ENCODE measurements at places on chromosomes 2 and 18.
A peak's percentile ranks its signal among the peaks of the same experiment; 100 is the strongest.

- no peak for DNase-seq
Observed at GRCh38 chr2:1685957-1686783, 58.1 kb downstream of the PXDN start.

DNA sequence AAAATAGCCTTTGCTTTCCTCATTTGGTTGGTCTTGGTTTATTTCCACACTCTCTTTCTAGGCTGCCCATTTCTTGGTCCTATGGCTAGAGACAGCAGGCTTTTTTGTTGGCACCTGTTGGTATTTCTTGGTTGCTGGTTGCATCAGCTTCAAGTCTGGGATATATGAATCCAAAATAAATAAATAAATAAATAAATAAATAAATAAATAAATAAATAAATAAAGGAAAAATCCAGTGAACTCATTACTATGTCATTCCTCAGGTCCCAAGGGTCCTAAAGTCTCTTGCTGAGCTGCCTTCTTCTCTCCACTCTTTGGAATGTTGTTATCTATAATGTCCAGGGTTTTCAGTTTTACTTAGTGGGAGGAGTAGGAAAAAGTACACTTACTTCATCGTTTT lies 165.9 kb upstream of the MEX3C start:
- no peak for DNase-seq

- DNase-seq = no peak
Observed at GRCh38 chr18:76307293-76307690, 187.8 kb downstream of the ZNF516 start.

- DNase-seq = no peak
Observed at GRCh38 chr2:161208527-161209139, 48.4 kb downstream of the TANK start.

DNA sequence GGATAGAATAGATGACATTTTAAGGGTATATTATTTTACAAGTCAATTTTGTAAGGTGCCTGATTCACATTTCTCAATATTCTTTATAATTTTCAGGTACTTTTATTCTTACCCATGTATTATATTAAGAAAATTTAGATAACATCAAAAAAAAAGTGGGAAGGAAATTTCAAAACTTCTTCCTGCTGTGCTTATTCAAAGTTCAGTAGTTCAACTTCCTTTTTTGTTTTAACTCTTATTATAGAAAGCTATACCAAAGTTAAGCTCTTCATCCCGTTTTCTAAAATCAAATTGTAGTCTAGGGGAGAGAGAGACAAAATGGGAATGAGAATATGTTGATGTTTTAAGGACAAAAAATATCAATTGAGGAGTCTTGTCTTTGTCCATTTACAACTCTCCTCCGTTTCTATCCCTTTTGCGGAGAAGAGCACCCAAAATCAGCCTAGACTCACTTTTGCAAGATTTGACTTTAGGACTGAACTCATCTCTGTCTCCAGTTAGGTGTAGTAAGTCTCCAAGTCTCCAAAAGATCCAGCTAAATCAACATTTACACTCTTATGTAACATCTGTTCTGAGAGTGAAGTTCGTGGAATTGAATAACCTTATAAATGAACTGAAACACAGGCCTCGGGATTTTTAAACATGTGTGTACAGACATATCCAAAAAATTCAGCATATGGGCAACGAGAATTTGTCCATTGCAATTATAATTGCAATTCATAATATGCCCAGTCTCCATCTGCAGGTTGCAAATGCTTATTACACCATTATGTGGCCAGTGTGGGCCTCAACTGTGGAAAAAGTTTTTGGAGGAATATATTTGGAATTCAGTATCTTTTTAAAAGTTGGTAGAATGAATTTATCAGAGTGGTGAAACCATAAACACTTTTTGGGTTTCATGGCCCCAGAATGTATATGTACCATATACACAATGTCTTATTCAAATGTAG lies 23.9 kb downstream of the FAM124B start:
- DNase-seq = no peak

- no peak for DNase-seq
Observed at GRCh38 chr18:10420561-10421352, 33.7 kb upstream of the APCDD1 start.

DNA sequence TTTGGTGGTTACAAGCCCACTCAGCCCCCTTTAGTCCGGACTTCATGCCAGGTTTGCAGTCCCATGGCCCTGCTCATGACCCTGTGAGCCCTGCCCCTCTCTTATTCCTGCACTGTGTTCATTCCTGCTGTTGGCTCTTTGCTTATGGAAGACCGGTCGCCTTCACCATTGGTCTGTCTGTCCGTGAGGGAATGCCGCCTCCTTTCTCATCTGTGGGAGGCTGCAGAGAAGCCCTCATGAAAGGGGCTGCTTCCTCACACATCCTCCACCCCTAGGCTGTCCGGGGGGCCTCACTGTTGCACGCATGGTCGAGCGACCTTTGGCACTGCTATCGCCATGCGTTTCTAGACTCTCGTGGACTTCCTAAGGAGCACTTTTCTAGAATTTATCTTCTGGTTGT lies 16.3 kb downstream of the SH3RF3 start:
- DNase-seq = no peak

DNA sequence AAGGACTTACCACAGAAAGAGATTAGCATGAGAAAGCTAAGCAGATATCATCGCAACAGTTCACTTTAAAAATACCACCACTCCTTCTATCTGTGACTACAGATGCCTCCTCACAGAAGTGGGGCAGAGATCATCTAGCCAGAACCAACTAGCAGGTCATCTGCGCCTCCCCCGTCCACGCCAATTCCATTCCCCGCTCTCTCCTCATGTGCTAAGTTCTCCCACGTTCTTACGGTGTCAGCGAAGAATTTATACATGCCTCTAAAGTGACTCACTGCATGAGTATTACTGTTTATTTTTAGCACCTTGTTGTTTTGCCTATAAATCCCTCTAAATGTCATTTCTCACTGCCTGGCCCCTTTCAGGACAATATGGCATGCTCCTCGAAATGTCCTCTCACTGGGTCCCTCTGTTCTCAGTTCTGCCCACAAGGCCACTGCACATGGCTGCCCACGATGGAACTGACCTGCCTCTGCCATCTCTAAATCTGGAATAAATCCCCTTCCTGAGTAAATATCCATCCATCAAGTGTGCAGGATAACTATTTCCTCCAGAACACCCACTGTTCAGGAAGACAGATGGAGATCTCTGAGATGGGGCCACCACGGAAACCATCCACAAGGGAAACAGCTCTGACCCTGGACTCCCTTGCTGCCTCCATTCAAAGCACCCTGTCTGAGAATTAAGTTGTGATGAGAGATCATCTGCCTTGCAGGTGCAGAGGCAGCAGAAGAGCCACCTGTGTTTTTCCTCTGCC lies 137.7 kb downstream of the IRS1 start:
- DNase-seq = peak; percentile 56

- DNase-seq = no peak
Observed at GRCh38 chr2:64765160-64765805, 111.6 kb upstream of the SERTAD2 start.

GRCh38 chr2:23050388-23050787 lies 334.6 kb upstream of the KLHL29 start:
- no peak for DNase-seq

DNA sequence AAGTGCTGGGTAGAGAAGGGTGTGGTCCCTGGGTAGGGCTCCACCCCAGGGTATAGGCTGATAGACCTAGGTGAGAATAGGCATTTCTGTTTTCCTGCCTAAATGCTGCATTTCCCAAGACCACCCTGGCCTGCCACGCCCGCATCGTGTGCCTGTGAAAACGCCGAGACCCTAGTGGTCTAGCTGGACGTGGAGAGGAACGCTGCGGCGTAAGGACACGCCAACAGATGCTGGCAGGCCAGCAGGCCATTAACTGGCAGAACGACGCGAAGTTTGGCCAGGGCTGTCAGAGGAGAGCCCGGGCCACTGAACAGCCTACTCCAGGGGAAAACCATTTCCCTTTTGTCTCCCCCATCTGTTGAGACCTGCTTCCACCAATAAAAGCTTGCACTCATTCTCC lies 373.2 kb upstream of the FIGN start:
- DNase-seq = no peak

DNA sequence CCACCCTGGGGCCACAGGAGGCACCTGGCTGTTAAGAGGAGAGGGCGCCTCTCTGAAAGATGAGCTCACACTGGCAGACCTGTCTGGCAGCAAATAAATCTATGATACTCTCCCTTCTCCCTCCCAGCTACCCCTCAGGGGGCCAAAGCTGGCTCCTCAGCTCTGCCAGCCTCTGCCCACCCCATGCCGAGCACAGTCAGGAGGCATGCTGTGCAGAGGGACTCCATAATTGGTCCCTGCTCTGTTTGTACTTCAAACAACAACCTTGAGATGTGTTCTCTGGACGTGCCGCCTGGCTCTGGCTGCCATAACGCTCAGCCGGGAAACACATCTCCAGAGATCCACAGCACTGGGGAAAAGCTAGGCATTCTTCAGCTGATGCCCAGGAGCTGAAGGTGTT lies 126.7 kb downstream of the GALNT14 start:
- DNase-seq = no peak

DNA sequence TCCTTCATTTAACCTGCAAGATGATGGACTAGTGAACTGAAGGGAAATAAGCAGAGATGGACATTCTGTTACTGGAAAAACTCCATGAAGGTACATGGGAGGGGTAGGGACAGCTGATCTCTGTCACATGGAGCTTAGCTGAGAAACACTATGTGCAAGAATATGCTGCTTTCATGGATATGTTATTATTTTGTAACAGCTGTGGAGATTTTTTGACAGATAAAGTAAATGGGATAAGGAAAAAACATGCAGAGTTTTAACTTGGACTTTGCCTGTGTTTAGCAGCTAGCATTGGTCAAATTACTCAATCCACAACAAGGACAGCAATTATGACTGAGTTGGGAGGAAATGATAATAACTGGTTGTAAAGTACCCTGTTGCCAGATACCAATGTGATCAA lies 28.7 kb upstream of the HNRNPA3 start:
- DNase-seq = no peak

DNA sequence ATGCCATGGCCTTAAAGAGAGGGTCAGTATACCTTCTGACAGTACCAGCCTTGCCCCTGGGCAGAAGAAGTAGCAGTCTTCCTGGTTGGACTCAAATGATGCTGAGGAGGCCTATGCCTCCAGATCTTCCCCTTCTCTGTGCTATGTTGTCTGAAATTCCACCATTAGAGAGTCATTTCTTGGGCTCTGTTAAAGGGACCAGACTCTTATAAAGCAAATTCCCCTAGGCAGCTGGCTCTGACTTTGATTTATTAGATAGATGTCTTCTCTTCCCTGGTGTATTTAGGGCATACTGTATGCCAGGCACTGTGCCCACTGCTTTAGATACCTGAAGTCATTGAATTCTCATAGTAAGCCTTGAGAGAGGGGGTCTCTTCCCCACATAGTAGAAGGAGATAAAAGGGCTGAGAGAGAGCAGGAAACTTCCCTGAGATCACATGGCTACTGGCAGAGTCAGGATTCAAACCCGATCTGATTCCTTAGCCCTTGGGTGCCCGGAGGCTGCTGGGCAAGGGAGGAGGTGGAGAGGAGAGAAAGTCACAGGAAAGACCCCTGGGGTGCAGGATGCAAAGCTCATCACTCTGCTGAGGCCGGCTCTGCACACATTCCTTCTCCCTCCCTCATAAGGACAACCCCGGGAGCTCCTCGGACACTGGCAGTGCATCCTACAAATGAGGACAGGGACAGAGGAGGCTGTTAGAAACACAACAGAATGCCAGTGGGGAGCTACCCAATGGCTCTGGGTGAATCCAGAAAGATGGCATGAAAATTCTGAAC lies 23.0 kb downstream of the COPS9 start:
- DNase-seq = no peak

DNA sequence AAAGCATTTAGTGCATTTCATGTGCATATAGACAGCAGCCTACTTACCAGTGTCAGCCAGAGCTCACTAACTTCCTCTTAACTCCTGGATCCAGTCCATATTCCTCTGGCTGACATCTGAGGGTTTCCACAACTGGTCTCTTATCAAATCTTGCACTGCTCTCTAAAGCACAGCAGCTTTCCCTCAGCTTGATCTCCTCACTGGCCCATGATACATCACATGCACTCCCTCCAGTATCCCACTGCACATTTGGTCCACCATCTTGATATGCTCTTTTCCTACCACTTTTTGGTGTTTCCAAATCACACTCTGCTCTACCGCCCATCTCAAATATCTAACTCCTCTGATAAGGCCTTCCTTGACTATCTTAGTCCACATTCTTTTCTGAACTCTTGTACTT lies 105.0 kb upstream of the ZFP36L2 start:
- no peak for DNase-seq

DNA sequence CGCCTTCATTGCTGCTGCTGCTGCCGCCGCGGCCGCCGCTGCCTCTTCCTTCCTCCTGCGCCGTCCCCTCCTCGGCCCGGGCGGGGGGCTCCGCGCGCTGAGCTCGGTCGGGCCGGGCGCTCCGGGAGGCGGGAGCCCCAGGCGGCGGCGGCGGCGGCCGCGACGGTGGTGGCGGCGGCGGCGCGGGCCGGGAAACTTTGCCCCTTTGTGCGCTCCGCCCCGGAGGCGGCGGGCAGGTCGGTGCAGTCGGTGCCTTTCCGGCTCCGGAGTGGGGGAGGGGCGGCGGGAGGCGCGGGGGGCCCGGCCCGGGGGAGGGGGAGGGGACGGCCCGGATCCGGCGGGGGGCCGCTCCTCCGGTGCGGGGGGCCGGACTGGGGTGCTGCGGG lies 205 bp downstream of the TET3 start:
- peak; percentile 66 for DNase-seq

- no peak for DNase-seq
Observed at GRCh38 chr2:8606226-8606625, 75.6 kb upstream of the ID2 start.

DNA sequence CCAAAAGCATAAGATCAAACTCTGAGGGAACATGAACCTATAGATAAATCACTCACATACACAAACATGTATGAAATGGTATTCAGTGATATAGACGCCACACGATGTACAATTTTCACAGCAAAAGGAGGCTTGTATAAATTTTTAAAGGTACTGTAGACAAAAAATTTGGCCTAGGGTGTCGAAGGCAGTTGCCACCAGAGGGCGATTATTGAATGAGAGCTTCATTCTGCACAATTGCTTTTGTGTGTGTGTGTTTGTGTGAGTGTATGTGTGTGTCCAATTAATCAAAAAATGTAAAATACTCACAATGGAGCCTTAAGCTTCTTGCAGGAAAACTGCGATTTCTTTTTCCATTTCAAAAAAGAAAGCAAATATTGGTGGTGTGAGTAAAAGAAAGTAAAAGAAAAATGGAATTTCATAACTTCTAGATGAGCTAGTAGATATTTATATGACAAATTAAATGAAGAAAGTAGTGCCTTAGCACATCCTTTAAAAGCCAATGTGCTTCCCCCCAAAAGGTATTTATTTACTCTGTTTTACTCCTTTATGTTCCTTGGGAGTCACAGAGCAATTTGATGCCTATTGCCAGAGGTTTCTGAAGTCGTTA lies 800.1 kb downstream of the SATB2 start:
- DNase-seq = no peak

DNA sequence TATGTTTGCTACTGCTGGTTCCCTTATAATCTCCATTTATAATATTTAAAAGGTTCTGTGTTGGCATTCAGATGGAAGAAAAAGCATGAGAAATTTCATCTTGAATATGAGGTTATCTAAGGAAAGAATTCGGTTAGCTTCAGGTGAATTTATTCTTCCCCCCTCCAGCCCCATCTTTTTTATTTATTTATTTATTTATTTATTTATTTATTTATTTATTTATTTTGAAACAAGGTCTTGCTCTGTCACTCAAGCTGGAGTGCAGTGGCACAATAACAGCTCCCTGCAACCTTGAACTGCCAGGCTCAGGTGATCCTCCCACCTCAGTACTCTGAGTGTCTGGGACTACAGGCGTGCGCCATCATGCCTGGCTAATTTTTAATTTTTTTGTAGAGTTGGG lies 95.5 kb upstream of the VWC2L start:
- no peak for DNase-seq

- no peak for DNase-seq
Observed at GRCh38 chr2:18787726-18788125, 198.4 kb upstream of the NT5C1B start.

GRCh38 chr2:235660484-235661082 lies 166.7 kb downstream of the AGAP1 start:
- no peak for DNase-seq

Measured in left cardiac atrium (tissue), 4 donors.